ENCODE measurements at places on chromosomes 16 and 17. TPM values are rescaled to one million over a fixed set of nuclear protein-coding genes. Genes with fewer than 3 reads are reported as not detected.

The SCARF1 gene
- 0.28 TPM for total RNA-seq

The BTBD17 gene
- total RNA-seq: not detected

The EFNB3 gene
- 9.2 TPM for total RNA-seq

The PRAC2 gene
- total RNA-seq: not detected

The KRTAP2-3 gene
- total RNA-seq: 27.5 TPM

The TMEM220 gene
- 2.0 TPM for total RNA-seq

The ECI1 gene
- 84.7 TPM for total RNA-seq

The PRSS33 gene
- total RNA-seq: not detected
